ENCODE measurements at places on chromosomes 6 and 20.
A peak's percentile ranks its signal among the peaks of the same experiment; 100 is the strongest.

GRCh38 chr6:166313255-166314070 lies 5.3 kb upstream of the PRR18 start:
- DNase-seq: peak; percentile 22

GRCh38 chr20:34190679-34191090 lies 50.5 kb upstream of the ASIP start:
- DNase-seq: no peak

DNA sequence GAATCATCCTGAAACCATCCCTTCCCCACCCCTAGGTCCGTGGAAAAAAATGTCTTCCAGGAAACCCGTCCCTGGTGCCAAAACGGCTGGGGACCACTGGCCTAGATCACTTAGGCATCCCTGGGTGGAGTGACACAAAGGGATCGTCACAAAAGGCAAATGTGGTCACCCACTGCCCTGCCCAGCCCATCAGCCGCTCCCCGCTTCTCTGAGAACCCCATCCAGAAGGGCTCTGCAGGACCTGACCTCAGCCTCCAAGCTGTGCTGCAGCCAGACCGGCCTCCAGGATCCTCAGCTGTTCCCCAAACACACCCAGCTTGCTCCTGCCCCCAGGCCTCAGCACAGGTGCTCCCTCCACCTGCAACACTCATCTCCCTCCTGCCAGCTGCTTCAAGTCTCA lies 61.6 kb downstream of the PREX1 start:
- no peak for DNase-seq

DNA sequence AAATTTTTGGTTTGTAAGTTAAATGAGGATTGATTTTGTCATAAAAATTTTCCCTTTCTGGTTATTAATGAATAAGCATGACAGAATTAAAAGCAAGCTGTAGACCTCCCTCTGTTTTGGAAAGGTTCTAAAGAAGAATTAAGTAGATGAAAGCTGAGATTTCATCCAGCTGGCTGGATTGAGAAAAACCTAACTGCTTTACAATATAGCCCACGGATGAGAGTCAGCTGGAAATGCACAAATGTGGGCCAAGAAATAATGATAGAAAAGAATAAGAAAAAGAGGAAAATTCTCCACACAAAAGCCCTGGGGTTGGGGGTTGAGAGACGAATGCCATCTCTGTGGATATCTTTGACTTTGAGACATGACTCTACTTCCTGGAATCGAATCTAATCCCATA lies 631.6 kb downstream of the HDGFL1 start:
- no peak for DNase-seq

DNA sequence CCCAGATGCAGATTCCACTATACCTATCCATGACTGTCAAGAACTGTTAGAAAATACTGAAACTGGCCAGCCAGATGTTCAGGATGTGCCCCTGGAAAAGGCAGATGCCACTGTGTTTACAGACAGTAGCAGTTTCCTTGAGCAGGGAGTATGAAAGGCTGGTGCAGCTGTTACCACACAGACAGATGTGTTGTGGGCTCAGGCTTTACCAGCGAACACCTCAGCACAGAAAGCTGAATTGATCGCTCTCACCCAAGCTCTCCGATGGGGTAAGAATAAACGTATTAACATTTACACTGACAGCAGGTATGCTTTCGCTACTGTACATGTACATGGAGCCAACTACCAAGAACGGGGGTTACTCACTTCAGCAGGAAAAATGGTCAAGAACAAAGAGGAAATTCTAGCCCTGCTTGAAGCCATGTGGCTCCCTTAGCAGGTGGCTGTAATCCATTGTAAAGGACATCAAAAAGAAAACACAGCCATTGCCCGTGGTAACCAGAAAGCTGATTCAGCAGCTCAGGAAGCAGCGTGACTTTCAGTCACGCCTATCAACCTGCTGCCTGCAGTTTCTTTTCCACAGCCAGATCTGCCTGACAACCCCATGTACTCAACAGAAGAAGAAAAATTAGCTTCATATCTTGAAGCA lies 459.7 kb upstream of the HTR1E start:
- DNase-seq: no peak
